Tibial nerve (tissue), 4 donors: ENCODE measurements at places on chromosomes 1 and 21. TPM values are rescaled to one million over a fixed set of nuclear protein-coding genes. Genes with fewer than 3 reads are reported as not detected.

DNA sequence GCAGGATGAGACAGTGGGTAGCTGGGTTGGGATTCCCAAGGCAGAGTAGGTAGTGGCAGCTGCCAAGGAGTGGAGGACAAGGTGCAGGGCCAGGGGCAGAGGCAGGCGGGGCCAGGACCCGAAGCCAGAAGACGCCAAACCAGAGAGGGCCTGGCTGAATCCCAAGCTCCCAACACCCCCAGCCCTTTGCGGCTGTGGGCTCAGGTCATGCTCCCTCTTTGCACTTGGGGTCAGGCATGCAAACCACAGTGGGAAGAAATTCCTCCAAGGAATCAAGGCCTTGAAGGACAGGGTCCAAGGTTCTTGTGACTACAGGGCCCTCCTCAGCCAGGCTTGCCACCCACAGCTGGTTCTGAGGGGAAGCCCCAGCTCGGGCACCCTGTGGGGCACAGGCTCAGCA, 6.2 kb downstream of the C1orf210 start:
- H3K4me1 ChIP-seq, result peaks cover 5% of the 10 kb centered on the region
- no peak for DNase-seq
- no peaks in the 10 kb centered on the region for H3K27me3 ChIP-seq
- no peaks in the 10 kb centered on the region for H3K36me3 ChIP-seq
- no peak overlapping the region for H3K4me3 ChIP-seq

DNA sequence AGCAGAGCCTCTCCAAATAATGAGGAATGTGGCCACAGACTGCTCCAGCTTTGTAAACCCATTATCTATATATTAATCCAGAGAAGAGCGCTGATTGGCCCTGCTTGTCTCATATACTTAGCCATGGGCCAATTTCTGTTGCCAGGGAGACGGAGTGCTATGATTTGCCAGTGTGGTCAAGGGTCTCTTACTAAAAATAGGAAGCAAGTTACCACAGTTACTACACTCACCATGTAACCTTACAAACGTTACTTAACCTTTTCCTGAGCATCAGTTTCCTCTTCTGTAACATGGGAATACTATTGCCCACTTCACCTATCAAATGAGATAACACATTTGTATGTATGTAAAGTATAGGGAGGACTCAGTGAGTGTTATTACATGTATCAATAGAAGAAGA, 7.7 kb upstream of the S100A2 start:
- H3K4me3 ChIP-seq, result no peak overlapping the region
- peak overlapping the region; percentile 62 for H3K27ac ChIP-seq
- no peak for DNase-seq
- no peaks in the 10 kb centered on the region for H3K36me3 ChIP-seq

DNA sequence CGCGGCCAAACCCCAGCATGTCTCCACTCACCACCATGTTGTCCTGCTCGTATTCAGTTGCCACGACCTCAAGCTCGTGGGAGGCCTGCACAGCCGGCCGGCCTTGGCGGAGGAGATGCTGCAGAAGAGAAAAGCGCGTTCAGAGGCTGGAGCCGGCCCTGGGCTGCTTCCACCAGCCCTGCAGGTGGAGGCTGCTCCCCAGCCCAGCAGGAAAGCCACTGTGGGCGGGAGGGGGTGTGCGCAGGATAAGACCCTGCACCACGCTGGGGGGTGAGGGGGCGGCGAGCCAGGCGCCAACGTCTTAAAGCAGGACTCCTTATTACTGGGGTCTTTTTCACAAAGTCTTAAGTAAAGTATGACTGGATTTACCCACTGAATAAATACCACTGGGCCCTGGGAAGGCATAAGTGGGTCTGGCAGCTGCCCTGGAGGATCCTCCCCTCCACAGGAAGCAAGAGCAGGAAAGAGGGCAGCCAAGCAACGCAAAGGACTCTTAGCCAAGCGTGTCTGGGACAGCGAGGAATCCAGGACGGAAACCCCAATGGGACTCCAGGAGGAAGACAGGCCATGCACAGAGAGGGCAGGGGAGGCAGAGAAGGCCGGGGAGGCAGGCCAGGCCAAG, 104.8 kb downstream of the NPHP4 start:
- no peaks in the 10 kb centered on the region for H3K27me3 ChIP-seq
- no peaks in the 10 kb centered on the region for H3K36me3 ChIP-seq
- H3K4me1 ChIP-seq, result no peaks in the 10 kb centered on the region
- no peak overlapping the region for H3K27ac ChIP-seq
- H3K4me3 ChIP-seq, result no peak overlapping the region
- DNase-seq, result no peak

Gene CFAP107
- not detected for total RNA-seq

Gene CENPF
- 0.84 TPM for total RNA-seq

Gene C1orf21
- 30.6 TPM for total RNA-seq
